Prostate gland (tissue), 2 donors: ENCODE measurements at places on chromosomes 6 and 20.
A peak's percentile ranks its signal among the peaks of the same experiment; 100 is the strongest.

DNA sequence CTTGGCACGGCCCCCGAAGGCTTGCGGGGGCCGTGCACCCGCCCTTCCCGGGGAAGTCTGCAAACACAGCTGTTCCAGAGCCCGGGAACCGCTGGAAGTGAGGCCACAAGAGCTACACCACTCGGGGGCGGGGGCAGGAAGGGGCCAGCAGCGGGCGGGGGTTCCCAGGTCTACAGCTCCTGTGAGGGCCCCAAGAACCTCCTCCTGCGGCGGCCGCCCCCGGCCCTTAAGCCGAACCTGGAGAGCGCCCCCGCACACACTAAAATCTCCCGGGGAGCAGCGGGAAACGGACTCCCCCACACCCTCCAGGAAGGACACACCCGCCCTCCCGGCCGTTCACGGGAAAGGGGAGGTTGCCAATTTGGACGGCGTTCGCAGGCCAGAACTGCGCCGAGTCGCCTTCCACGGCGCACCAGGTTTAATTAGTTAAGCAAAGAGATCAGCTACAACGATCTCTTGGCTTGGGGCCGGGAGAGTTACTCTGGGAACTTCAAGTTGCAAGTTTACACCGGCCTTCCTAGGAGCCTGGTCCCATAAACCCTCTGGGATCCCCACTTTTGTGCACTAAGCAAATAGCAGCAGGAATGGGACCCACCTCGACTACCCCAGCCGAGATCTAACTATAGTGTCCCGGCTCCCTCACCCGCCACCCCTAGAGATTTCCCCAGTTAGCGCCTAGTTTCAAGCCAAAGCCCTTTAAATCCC lies 1.7 kb downstream of the JAG1 start:
- peak; percentile 79 for DNase-seq

- no peak for DNase-seq
These were observed 13.5 kb upstream of the PDE10A start for GRCh38 chr6:165676435-165677068.

- DNase-seq, result no peak
These were observed 133.5 kb downstream of the CDK19 start for GRCh38 chr6:110681543-110682459.

DNA sequence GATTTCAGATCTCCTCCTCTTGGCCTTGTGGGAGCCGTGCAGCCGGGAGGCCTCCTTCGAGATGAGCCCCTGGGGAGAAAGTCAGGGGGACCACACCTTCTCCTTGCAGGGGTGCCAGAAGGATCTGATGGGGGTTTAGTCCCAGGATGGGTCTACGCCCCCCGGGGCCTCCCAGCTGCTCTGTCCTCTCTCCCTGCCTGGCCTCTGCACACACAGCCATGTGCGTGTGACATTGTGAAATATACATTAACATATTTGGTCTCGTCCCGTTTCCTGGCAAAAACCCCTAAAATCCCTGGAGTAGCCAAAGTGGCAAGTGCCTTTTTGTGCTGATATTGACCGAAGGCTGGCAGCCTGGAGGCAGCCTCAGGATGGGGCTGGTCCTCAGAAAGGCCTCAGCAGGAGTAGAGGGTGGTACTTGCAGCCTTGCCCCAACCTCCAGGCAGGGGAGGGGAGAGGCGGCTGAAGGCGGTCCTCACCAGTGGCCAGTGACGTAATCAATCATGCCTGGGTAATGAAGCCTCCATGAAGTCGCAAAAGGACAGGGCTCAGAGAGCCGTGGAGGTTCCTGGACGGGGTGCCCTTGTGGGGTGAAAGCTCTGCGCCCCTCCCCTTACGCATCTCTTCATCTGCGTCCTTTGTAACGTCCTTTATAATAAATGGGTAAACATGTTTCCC lies 5.1 kb upstream of the HELZ2 start:
- DNase-seq, result no peak
